Activated CD4-positive, alpha-beta T cell treated with anti-CD3 and anti-CD28 coated beads for 48 hours (primary cell): ENCODE measurements at places on chromosomes 1 and 21.

DNA sequence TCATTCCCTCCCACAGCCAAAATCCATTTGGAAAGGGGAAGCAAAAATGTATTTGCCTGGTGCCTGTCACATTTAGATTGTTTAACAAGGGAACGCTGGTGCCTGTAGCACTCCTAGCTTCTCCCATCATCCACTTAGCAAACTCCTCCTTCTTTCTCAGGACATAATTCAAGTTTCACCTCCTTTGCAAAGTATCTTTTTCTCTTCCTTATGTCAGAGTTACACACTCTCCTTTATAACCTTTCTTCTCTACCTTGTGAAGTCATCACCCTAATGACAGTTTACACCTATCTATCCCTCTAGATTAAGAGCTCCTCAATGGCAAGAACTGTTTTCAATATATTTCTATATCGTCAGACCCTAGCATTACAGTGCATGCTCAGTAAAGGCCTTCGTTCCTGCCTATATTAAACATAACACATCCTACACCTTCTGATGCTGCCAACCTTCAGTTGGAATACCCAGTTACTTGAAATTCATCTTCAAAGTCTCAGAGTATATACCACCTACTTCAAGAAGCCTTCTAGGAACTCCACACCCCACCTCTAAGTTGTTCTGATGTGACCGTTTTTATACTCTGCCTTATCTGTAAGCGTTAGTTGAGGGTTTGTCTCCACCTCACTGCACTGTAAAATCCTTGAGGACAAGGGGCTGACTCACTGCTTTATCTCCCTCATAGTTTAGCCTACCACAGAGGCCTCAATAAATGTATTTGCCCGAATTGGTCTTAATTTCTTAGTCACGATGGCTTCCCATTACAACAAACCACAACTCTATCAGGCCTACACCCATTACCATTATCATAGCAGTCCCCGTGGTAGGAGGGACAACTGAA is 1.0 kb upstream of the EPS15 start:
- DNase-seq = no peak

- DNase-seq = no peak
Observed at GRCh38 chr1:90579212-90579802, 137.8 kb downstream of the BARHL2 start.

DNA sequence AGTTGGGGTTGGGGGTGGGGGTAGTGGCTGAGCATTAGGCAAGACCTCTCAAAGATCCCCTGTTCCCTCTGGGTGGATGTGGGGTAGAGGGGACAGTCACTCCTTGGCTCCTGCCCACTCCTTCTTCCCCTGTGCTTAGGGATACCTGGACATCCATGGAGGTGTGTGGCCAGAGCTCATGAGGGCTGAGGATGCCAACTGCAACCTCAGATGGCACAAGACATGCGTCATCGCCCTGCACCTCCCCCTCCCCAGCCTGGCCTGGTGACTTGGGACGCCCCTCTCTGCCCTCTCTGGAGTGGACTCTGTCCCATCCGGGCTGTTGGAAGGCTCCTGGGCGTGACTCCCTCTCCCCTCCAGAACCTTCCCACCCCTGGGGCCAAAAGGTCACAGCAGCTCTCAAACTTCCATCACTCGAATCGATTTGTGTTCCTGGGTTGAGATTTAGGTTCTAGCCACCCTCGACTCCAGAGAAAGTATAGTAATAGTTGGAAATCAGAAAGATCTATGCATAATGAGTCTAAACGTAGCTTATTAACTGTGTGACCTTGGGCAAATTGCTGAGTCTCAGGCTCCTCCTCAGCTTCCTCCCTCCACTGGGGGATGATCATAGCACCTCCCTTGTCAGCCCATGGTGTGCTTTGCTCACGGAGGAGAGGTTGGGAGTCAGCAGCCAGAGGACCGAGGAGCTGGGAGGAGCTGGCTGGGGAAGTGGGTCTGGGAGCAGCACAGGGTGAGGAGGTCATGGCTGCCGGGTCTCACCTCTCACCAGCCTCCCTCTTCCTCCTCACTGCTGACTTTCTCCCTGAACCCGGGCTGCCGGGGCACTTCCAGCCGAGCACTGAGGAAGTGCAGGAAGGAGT is 2.2 kb upstream of the PTPN7 start:
- DNase-seq = peak; percentile 52

DNA sequence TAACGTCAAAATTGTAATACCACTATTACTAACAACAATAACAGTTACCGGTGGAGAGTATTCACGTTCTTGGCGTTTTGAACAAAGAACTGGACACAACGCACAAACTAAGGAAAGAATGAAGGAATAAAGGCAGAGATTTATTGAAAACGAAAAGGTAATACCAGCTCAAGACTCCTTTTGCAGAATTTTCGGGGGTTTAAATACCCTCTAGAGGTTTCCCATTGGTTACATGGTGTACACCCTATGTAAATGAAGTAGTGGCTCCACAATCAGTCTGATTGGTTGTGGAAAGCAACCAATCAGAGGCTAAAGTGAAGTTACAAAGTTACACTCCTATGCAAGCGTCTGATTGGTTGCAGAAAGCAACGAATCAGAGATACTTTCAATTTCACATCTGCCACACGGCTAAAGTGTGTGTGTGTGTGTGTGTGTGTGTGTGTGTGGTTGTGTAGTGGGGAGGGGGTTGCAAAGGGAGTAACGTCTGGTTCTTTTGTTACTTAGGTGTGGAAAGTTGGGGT is 1.1 kb upstream of the GTF2B start:
- peak; percentile 29 for DNase-seq

DNA sequence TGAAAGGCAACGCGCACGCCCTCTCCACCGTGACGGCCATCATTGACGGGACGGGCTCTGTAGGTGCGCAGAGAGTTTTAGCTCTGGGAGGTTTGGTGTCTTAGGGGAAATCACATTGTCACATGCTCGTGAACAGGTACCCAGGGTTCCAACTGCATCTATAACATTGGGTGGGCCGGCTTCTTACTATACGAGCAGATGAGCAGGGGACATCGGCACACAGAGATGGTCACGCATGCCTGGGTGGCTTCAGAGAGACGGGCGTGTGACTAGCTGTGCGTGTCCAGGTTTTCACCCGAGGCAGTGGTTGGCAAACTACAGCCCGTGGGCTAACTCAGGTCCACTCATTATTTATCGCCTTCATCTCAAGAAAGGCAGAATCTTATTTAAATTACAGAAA is 54.7 kb downstream of the SLC37A1 start:
- DNase-seq = peak; percentile 0

GRCh38 chr1:168348146-168348709 is 67.6 kb downstream of the TBX19 start:
- peak; percentile 9 for DNase-seq

- DNase-seq = no peak
Observed at GRCh38 chr1:228342627-228343190, 63.9 kb downstream of the TRIM11 start.

GRCh38 chr1:13697738-13698137 is 2.2 kb upstream of the PRDM2 start:
- peak; percentile 11 for DNase-seq

DNA sequence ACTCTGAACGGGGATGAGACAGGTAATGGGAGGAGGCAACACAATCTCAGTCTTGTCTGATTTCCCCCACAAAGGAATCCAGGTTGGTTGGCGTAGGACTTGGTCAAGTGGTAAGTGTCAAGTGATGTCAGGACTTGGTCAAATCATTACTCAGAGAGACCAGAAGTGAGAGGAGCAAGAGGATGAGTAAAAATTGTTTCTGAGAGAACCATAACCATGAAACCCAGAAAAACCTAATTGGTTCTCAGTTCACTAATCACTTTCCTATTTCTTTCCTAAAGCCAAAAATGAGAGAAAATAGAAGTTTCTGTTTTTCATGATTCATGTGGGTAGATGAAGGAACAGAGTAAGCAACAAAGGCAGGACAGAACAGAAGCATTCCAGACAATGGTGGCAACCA is 5.0 kb downstream of the PHC2 start:
- no peak for DNase-seq

GRCh38 chr1:36663772-36664430 is 181.2 kb upstream of the CSF3R start:
- no peak for DNase-seq

DNA sequence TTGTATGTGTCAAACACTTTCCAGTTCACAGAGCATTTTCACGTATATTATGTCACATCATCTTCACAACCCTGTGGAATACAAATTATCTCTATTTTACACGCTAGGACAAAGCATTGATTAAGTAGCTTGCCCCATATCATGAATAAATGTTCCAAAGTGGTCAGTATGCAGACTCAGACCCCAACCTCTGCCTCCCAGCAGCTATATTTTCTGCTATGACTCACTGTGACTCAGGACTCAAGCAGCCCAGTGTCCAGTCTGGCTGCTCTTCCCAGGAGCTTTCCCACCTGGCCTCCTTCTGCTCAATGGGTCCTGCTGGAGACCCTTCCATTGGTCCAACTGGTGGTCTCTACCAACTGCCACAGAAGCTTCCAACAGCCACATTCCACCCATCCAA is 56.0 kb upstream of the RAP1A start:
- DNase-seq = no peak

GRCh38 chr1:214050513-214051401 is 63.0 kb downstream of the PROX1 start:
- no peak for DNase-seq
